ENCODE measurements at places on chromosomes 1 and 21.

GRCh38 chr1:66243548-66244130 lies 290.3 kb upstream of the SGIP1 start:
- no peak for DNase-seq

GRCh38 chr1:92994105-92994712 lies 32.9 kb upstream of the DIPK1A start:
- peak; percentile 80 for DNase-seq

DNA sequence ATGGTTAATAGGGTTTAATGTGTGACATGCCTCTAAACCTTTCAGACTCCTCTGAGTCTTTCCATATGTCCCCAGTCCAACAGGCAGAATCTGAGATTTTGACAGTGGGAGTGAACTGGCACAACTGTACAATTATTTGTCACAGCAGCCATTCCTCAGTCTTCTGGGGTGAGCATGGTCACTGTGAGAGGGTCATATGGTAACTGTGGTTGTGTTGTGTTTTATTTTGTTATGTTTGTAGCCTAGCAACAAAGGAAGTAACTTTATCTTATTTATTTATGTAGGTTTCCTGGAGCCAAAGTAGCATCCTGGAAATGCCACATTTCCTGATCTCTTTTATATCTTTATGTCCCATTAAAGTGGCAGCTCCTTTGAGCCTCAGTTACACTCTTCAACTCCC lies 1067.9 kb downstream of the TTLL7 start:
- DNase-seq: no peak

DNA sequence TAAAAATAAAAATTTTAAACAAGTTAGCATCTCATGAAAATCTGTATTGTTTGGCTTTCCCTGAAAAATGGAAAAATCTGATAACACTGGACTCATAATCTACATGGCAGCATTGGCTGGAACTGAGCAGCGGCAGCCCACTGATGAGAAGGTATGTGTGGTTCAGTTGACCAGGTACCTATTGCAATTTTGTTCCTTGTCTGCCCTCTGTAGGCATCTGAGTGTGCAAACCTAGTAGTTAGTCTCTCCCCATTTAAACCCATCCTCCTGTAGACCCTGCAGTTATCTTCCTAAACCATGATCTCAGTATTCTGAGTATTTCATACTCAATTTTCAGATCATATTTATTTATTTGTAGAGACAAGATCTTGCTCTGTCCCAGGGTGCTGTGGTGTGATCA lies 59.4 kb upstream of the SERBP1 start:
- no peak for DNase-seq

Measured in stimulated activated CD4-positive, alpha-beta T cell treated with anti-CD3 and anti-CD28 coated beads, Interleukin-12 subunit alpha, Interleukin-12 subunit beta, amount 100 ng/mL, for 48 hours (primary cell).